Sigmoid colon (tissue), 7 donors: ENCODE measurements at places on chromosomes 4 and X. TPM values are rescaled to one million over a fixed set of nuclear protein-coding genes. Genes with fewer than 3 reads are reported as not detected.

- no peaks in the 10 kb centered on the region for H3K36me3 ChIP-seq
- DNase-seq, result no peak
- H3K27me3 ChIP-seq, result no peaks in the 10 kb centered on the region
- H3K4me1 ChIP-seq, result peaks cover 9% of the 10 kb centered on the region
- H3K27ac ChIP-seq, result peak overlapping the region; percentile 89
- H3K4me3 ChIP-seq, result no peak overlapping the region
These were observed 2.7 kb downstream of the PLS3 start for GRCh38 chrX:115563633-115564162.

DNA sequence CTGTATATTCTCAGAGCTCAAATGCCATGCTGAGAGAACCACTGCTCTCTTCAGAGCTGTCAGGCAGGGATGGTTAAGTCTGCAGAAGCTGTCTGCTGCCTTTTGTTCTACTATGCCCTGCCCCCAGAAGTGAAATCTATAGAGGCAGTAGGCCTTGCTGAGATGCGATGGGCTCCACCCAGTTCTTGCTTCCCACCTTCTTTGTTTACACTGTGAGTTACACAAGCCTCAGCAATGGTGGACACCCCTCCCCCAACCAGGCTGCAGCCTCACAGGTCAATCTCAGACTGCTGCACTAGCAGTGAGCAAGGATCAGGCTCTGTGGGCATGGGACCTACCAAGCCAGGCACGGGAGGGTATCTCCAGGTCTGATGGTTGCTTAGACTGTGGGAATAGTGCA lies 271.6 kb downstream of the CENPC start:
- no peaks in the 10 kb centered on the region for H3K4me1 ChIP-seq
- no peaks in the 10 kb centered on the region for H3K36me3 ChIP-seq

DNA sequence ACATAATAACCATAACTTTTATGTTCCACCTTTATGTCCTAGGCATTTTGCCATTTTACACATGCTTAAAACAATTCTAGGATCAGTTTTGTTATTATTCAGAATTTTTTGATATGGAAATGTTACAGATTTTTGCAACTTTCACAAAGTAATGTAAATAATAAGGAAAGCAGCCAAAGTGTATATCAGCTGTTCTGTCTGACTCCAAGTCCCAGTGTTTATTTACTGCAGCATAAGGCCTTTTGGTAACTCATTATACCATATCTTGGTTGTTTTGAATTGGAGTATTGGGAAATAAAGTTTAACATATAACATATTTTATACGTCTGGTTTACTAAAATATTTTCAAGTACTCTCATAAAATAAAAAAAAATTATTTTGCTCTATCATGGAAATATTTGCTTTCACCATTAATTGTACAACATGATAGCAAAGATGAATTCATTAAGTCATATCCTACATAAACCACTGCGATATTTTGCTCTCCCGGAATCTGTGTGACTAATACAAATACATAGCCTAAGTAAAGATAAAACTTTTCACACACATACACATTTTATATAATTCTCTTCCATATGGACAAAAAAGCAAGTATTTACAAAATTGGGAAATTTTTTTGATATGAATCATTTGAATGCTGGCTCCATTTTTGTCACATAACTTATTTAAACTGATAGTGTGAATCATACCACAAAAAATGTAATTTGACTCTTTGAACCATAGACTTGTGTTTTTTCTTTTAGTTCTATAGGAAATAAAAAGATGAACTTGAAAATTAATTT lies 399.0 kb downstream of the PABPC4L start:
- H3K4me1 ChIP-seq, result no peaks in the 10 kb centered on the region
- no peaks in the 10 kb centered on the region for H3K36me3 ChIP-seq
- no peaks in the 10 kb centered on the region for H3K27me3 ChIP-seq
- H3K4me3 ChIP-seq, result no peak overlapping the region

GRCh38 chrX:50111742-50112141 lies 89.1 kb downstream of the AKAP4 start:
- no peak overlapping the region for H3K4me3 ChIP-seq
- DNase-seq, result no peak
- H3K36me3 ChIP-seq, result no peaks in the 10 kb centered on the region
- no peak overlapping the region for H3K27ac ChIP-seq
- H3K4me1 ChIP-seq, result no peaks in the 10 kb centered on the region

Gene UGT2B11
- total RNA-seq, result not detected

GRCh38 chrX:154091678-154092077 lies 5.8 kb downstream of the MECP2 start:
- no peak overlapping the region for H3K4me3 ChIP-seq
- no peaks in the 10 kb centered on the region for H3K36me3 ChIP-seq
- no peaks in the 10 kb centered on the region for H3K27me3 ChIP-seq
- no peaks in the 10 kb centered on the region for H3K4me1 ChIP-seq
- no peak for DNase-seq
- H3K27ac ChIP-seq, result no peak overlapping the region

GRCh38 chr4:83558059-83558653 lies 22.2 kb downstream of the GPAT3 start:
- peaks cover 12% of the 10 kb centered on the region for H3K4me1 ChIP-seq
- DNase-seq, result no peak
- H3K36me3 ChIP-seq, result no peaks in the 10 kb centered on the region
- no peak overlapping the region for H3K4me3 ChIP-seq

Gene ITGB1BP2
- 14.1 TPM for total RNA-seq

GRCh38 chrX:63934791-63935190 lies 149.8 kb upstream of the ARHGEF9 start:
- DNase-seq, result no peak
- H3K4me1 ChIP-seq, result no peaks in the 10 kb centered on the region
- H3K27ac ChIP-seq, result no peak overlapping the region
- H3K36me3 ChIP-seq, result no peaks in the 10 kb centered on the region
- no peaks in the 10 kb centered on the region for H3K27me3 ChIP-seq
- H3K4me3 ChIP-seq, result no peak overlapping the region

DNA sequence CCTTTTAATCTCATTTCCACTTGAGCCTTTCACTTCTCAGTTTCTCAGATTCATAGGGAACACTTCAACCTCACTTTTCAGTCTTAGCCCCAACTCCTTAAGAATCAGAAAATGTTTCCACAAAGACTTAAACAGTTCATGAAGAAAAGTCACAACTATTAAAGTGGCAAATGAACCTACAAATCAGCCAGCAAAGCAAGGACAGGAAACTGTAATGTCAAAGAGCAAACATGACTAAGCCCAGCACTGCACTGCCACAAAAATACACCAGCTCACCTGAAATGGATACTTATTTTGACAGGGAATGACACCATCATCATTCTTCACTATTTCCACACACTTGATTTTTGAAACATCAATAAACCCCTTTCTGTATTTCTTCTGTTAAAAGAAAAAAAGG lies 41.8 kb upstream of the TXK start:
- no peaks in the 10 kb centered on the region for H3K36me3 ChIP-seq
- no peak for DNase-seq
- no peak overlapping the region for H3K27ac ChIP-seq
- no peaks in the 10 kb centered on the region for H3K27me3 ChIP-seq
- H3K4me3 ChIP-seq, result no peak overlapping the region

Gene MAGEC2
- total RNA-seq, result not detected

- no peak overlapping the region for H3K27ac ChIP-seq
- no peak for DNase-seq
- no peaks in the 10 kb centered on the region for H3K4me1 ChIP-seq
- no peaks in the 10 kb centered on the region for H3K27me3 ChIP-seq
- no peaks in the 10 kb centered on the region for H3K36me3 ChIP-seq
These were observed 36.9 kb upstream of the RASGEF1B start for GRCh38 chr4:81508411-81509185.

Gene SYP
- 8.0 TPM for total RNA-seq

DNA sequence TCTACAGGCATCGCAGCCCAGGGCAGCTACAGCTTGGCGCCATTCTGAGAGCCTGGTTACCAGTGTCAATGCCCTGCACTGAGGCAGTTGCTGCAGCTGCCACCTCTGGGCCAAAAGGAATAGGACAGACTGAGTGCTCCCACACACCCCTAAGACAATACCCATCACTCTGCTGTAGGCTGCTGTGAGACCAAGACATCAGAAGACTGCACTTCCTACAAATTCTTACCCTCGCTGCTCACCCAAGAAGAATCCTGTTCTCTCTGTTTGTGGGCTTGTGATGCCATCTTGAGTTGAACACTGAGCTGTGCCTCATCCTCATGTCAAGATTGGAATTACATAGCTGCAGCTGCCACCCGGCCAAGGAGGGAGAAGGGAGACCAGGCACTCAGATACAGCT lies 1847.0 kb upstream of the PCDH10 start:
- no peak for DNase-seq
- H3K4me3 ChIP-seq, result no peak overlapping the region
- H3K27ac ChIP-seq, result no peak overlapping the region
- no peaks in the 10 kb centered on the region for H3K36me3 ChIP-seq
- H3K27me3 ChIP-seq, result no peaks in the 10 kb centered on the region

DNA sequence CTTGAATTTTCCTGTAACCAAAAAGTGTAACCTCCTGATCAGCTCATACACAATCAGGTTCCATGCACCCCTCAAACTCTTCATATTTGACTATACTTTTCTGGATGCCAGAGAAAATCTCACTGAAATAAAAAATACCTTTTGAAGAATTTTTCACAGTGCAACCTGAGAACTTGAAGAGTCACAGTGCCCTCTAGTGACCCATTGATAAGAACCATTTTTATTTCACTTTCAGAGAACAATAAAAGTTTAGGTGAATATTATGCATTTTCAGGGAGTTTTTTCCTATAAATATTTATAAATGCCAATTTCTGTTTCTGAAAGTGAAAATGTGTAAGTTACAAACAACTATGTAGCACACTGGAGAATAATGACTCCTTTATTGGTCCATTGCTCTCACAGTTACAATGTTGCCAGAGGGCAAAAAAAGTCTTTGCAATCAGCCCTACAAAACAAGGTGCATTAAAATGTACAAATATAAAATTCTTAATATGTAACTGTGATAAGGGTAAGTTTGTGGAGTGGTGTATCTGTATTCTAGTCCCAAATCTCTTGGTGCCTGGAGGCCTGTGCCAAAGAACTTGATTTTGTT lies 153.6 kb upstream of the INTU start:
- DNase-seq, result no peak
- no peaks in the 10 kb centered on the region for H3K36me3 ChIP-seq
- no peaks in the 10 kb centered on the region for H3K4me1 ChIP-seq
- H3K27ac ChIP-seq, result no peak overlapping the region
- H3K27me3 ChIP-seq, result no peaks in the 10 kb centered on the region

Gene STAG2
- total RNA-seq, result 78.6 TPM

DNA sequence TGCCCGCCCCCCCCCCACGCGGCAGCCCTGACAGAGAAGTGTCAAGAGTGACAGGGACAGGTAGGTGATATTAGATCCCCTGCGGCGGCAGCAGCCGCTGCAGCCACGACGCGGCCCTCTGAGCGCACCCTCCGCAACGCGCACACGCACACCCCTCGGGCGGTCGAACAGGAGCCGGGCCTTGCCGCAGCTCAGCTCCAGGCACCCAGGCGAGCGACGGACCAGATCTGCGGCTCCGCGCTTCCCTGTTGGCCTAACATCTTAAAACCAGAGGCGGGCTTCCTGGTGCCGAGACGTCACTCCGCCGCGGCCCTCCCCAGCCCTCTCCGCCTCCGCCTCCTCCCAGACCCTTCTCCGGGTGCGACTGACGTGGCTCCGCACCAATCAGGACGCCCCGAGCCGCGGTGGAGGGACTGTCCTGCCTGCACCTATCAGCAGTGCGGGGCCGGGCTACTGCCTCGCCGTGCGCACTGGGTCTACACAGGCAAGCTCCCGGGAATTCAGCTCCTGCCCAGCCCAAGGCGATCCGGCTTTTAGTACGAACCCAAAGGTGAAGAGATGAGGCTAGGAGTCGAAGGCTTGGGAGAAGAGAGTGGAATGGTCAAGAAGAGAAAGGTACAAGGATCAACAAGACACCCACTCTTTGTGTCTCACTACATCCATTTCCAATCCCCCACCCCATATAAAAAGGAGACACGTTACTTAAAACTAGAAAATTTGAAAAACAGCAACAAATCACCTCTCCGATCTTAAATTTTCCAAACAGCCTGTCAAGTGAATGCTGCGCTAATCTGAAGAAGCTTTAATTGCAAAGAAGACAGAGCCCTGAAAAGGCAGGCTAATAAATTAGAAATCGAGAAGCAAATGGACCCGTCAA lies at the start of gene PITX2:
Gene PITX2, minus strand, starts transcription at position 237 of the 877 bp plus-strand sequence. CDS start 617 bp downstream, outside the sequence.
- H3K36me3 ChIP-seq, result no peaks in the 10 kb centered on the region
- peak within 1 kb of the TSS; percentile 10 for H3K4me3 ChIP-seq
- peaks cover 100% of the 10 kb centered on the region for H3K27me3 ChIP-seq
- peaks cover 36% of the 10 kb centered on the region for H3K4me1 ChIP-seq

DNA sequence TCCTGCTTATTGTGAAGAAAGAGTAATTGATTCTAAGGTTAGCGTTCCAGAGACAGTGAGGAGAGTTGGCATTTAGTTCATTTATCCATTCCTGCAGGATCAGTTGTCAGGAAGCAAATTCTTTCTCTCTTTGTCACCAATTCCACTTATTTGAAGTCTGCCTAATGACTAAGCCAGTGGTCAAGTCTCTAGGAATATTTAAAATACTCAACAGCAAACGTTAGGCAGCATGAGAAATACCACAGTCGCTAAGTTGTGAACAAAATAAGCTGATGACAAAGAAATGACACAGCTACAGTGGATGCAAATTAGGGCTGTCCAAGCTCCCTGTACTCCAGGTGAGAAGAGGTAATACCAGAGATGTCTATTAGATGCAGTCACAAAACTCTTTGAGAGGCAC lies 6.6 kb upstream of the MAGEB17 start:
- DNase-seq, result no peak
- no peak overlapping the region for H3K4me3 ChIP-seq
- no peaks in the 10 kb centered on the region for H3K4me1 ChIP-seq
- no peak overlapping the region for H3K27ac ChIP-seq
- H3K27me3 ChIP-seq, result no peaks in the 10 kb centered on the region
- H3K36me3 ChIP-seq, result no peaks in the 10 kb centered on the region

Gene TCP11X1
- total RNA-seq, result not detected

DNA sequence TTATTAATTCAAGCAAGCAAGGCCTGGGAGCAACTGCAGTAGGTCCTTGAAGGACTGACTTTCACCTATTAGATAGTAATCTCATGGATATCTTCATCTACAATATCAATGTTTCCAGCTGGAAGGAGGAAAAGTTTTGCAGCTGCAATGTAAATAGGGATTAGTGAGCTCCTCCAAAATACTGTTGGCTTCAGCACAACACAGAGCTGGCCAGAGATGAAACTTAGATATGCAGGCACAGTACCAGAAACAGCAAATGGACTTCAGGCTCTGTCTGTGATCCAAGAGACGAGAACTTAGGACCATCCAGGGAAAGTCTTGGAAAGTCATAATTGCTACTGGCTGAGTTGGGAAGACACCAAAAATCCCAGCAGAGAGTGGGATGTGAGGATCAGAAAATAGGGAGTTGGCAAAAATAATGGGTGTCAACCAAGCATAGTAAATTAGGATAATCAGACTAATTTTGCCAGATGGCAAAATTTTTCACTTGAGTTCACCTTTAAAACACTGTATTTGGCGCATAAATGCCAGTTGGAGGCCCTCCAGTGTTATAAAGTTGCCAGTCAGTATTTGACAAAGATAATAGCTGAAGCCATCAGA lies 57.5 kb downstream of the PARM1 start:
- H3K4me1 ChIP-seq, result peaks cover 12% of the 10 kb centered on the region
- DNase-seq, result no peak
- H3K27ac ChIP-seq, result no peak overlapping the region
- no peaks in the 10 kb centered on the region for H3K36me3 ChIP-seq
- H3K27me3 ChIP-seq, result no peaks in the 10 kb centered on the region
